ENCODE measurements at places on chromosomes 1 and 21.

- DNase-seq, result no peak
Observed at GRCh38 chr1:44436401-44437106, 31.5 kb downstream of the RNF220 start.

- DNase-seq, result no peak
Observed at GRCh38 chr1:228957535-228957934, 222.3 kb downstream of the RHOU start.

DNA sequence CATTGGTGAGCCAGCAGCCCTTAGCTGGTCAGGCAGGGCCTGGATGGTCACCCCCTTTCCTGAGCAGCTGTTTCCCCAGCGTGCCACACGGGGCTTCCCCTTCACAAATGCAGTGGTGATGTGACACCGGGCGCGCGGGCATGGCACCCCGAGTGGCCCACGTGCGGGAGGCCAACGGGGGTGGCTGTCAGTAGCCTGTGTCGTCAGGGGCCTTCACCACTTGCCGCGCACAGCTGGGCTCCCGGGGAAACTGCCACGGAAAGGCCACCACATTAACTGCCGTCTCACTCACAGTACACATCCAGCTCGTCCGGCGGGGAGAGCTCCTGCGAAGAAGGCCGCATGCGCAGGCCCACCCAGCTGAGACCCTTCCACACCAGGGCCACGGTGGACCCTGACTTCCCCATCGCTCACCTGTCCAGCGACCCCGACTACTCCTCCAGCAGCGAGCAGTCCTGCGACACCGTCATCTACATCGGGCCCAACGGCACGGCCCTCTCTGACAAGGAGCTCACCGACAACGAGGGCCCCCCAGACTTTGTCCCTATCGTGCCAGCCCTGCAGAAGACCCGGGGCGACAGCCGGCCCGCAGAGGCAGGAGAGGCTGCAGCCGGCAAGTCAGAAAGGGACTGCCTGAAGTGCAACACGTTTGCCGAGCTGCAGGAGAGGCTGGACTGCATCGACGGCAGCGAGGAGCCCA is 530.5 kb downstream of the KIF26B start:
- no peak for DNase-seq

DNA sequence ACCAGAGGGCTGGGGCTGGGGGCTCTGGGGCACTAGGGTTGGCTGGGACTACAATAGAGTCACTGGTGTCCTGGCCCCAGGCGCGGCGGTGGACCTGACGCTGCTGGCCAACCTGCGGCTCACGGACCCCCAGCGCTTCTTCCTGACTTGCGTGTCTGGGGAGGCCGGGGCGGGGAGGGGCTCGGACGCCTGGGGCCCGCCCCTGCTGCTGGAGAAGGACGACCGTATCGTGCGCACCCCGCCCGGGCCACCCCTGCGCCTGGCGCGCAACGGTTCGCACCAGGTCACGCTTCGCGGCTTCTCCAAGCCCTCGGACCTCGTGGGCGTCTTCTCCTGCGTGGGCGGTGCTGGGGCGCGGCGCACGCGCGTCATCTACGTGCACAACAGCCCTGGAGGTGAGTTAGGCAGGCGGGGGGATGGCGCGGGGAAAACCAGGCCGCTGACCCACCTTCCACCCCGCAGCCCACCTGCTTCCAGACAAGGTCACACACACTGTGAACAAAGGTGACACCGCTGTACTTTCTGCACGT is 4.1 kb downstream of the TIE1 start:
- no peak for DNase-seq

DNA sequence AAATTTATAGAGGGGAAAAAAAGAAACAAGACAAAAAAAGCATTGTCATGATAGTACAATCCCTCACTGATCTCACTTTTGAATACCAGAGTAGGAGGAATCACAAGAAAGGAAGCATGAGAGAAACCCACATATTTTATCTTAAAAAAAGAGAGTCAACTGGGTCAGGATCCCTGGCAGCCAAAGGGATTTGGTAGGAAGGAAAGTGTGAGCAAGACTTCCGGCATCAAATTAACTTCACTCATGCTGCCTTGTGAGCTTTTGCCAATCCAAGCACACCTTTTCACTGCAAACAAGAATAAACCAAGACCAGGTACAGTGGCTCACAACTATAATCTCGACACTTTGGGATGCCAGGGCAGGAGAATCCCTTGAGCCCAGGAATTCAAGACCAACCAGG is 53.1 kb downstream of the SLC9C2 start:
- DNase-seq, result no peak

DNA sequence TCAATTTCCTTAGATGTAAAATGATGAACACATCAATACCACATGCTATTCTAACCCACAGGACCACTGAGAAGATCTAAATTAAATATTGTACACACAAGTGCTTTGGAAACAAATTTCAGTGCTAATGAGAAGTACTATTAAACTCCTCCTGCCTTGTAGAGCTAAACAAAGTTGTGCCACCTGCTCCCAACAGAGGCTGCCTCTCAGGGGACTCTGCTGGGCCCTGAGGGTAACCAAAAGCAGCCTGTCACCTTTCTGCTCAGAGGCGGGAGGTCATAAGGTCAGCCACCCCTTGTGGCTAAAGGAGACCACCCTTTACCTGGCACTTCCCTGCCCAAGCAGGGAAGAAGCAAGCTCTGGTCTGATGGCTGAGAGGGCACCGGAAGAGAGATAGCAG is 6.3 kb downstream of the SLC9A1 start:
- DNase-seq, result no peak

- DNase-seq, result no peak
Observed at GRCh38 chr1:70503358-70503757, 92.3 kb downstream of the CTH start.

DNA sequence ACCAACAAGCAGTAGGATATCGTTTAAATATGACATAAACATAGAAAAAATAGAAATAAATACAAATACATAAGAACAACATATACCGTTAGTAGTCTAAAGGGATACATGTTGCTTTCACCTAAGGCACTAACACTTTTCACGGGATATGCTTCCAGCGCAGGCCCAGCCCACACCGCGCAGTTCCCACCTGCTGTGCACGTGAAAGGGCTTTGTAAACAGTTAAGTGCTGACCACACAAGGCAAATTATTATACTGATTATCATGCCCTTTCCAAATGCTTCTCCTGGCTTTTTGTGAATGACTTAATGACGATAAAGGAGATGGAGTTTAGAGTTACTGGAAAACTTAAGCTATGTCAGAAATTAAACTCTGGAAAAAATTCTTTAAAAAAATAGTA is 11.3 kb upstream of the IL22RA1 start:
- no peak for DNase-seq
